ENCODE measurements at places on chromosomes 2 and 18. TPM values are rescaled to one million over a fixed set of nuclear protein-coding genes. Genes with fewer than 3 reads are reported as not detected.

DNA sequence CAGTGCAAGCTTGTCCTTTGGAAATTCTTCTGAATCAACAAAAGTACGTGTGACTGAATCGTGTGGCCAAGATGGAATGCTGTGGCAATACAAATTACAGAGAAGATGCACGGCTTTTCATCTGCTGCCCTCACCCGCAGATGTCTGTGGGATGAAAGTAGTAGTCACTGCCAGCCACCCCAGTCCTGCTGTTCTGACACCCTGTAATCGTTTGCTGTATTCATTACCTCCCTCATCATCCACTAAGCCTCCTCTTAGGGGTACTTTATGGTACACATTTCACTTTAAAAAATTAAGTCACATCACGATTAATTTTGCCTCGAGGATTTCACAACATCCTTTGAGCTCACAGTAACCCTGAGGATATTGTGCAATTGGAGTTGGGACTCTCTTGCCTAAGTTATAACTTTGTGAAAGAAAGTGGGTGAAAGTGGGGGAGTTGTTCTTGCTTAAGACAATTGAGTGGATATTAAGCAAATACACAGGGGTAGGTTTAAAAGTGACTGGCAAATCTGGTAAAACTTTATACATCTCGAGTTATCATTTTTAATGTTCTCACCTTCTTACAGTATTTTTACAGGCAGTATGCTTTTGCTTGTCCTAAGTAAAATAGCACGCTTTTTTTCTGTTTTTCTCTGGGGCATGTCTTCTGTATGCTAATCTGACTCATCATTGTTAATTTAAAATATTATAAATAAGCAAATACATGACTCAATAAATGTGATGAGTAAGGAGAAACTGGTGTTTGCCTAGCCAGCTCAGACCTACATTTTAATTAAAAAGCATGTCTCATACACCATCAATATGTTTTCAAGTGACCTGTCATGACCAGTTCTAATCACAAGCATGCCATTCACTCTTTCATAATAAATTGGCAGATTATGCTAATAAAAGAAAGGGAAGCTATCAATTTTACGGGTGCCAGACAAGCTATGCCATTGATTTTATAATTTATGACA, 680.9 kb downstream of the IRS1 start:
- DNase-seq: no peak
- H3K27ac ChIP-seq: peak overlapping the region; percentile 61
- H3K4me3 ChIP-seq: peak overlapping the region; percentile 16
- no peaks in the 10 kb centered on the region for H3K27me3 ChIP-seq
- H3K36me3 ChIP-seq: no peaks in the 10 kb centered on the region

GRCh38 chr2:217661378-217661777, 341.4 kb downstream of the TNS1 start:
- H3K4me1 ChIP-seq: peaks cover 17% of the 10 kb centered on the region
- H3K36me3 ChIP-seq: no peaks in the 10 kb centered on the region
- no peak for DNase-seq
- H3K27me3 ChIP-seq: no peaks in the 10 kb centered on the region
- H3K27ac ChIP-seq: peak overlapping the region; percentile 47
- no peak overlapping the region for H3K4me3 ChIP-seq

DNA sequence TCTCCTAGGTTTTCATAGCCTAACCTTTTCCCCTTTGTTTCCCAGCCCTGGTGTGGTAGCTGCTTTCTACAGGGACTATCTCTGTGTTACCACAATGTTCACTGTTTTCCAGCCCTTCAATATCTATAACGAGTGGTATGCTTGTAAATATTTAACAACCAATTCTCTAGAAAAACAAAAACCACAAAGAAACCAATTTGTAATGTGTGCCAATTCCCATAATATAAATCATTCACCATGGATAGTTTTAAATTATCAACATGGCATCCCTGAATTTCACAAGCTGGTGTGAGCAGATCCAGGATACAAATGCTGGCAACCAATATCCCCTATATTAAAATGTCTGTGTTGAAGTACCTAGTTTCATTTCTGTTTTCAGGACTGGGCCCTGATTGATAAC, 207.5 kb upstream of the FBXO11 start:
- DNase-seq: no peak
- no peaks in the 10 kb centered on the region for H3K27me3 ChIP-seq
- no peaks in the 10 kb centered on the region for H3K36me3 ChIP-seq
- H3K27ac ChIP-seq: no peak overlapping the region

DNA sequence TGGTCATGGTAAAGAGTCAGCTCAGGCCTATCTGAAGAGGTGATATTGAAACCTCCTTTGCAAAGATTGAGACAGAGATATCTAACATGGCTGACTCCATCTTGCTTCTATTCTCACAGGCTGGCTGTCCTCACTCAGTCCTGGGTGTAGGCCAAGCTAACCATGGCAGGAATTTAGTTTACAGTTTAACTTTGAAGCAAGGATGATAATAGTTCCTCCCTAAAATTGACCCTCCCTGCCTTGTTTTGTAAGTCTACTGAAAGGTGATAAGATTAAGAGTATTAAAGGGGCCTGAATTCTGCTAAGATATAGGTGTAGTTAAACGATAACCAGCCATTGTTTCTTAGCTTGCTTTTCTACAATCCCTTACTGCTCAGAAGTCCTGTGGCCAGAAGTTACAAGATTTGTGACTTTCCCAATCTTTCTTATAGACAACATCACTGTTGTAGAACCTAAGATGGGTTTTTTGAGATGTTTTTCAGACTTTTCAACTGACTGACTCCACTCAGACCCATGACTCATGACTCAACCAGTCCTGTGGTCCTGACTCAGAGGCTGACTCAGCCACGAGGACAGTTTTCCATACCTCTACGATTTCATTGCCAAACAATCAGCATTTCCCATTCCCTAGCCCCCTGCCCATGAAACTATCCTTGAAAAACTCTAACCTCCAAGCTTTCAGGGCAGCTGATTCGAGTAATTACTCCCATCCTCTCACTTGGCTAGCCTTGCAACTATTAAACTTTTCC, 195.7 kb upstream of the SESTD1 start:
- no peaks in the 10 kb centered on the region for H3K4me1 ChIP-seq
- no peaks in the 10 kb centered on the region for H3K36me3 ChIP-seq
- no peak for DNase-seq
- no peak overlapping the region for H3K4me3 ChIP-seq

- DNase-seq: no peak
- no peaks in the 10 kb centered on the region for H3K27me3 ChIP-seq
- no peak overlapping the region for H3K27ac ChIP-seq
- H3K36me3 ChIP-seq: no peaks in the 10 kb centered on the region
- H3K4me1 ChIP-seq: peaks cover 26% of the 10 kb centered on the region
These were observed 15.0 kb downstream of the PPP4R1 start for GRCh38 chr18:9599328-9599727.

DNA sequence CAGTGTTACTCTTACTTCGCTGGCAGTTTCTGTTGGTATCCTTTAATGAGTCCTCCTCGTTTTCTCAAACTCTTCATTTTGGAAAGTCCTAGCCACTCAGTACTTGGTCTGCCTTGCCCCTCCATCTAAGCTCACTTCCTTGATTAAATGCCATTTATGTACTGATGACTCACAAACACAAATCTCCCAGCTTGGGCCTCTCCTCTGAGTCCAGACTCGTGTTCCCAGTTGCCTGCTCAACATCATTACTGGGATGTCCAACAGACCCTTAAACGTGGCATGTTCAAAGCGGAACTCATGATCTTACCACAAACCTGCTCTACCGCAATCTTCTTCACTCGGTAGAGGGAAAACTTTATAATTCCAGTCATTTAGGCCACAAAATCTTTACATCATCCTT, 13.8 kb upstream of the CCDC68 start:
- DNase-seq: no peak
- no peak overlapping the region for H3K27ac ChIP-seq
- no peaks in the 10 kb centered on the region for H3K27me3 ChIP-seq
- H3K4me3 ChIP-seq: no peak overlapping the region

- H3K4me3 ChIP-seq: peak overlapping the region; percentile 98
- peaks cover 14% of the 10 kb centered on the region for H3K36me3 ChIP-seq
- DNase-seq: peak; percentile 93
These were observed 629 bp downstream of the NRBP1 start for GRCh38 chr2:27428978-27429541.

DNA sequence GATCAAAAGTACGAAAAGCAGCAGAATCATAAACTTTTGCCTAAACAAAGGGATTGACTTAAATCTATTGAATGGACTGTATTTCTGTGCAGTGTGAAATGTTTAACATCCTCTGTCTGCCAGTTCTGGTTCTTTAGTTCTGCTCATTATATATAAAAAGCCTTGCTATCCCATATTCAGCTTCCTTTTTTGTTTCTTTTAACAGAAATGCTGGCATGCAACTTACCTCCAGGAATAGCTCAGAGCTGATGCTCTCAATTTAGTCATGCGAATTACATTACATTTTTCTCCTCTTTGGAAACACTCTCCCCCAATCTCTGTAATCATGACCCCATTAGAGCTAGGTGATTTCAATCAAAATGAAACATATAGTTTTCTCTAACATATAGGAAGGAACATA, 73.6 kb downstream of the SPHKAP start:
- no peak overlapping the region for H3K4me3 ChIP-seq
- no peak overlapping the region for H3K27ac ChIP-seq
- no peak for DNase-seq
- H3K36me3 ChIP-seq: no peaks in the 10 kb centered on the region
- H3K4me1 ChIP-seq: no peaks in the 10 kb centered on the region

DNA sequence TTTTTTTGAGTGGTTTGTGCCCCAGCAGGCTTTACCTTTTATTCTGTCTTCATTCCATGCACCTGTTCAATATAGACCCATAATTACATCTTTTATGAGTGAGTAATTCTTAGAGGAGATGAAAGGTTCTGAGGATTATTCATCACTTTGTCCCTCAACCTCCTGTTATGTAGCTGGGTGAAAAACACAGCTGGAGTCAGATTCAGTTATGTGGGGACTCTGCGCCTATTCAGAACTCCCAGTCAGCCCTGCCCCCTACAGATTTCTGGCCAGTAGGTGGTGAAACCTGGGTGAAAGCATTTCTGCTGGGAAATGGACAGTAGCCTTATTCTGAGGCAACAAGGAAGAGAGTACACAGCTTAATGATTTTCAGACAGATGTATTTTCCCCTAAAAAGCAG, 107.8 kb downstream of the MGAT5 start:
- peaks cover 27% of the 10 kb centered on the region for H3K4me1 ChIP-seq
- H3K4me3 ChIP-seq: no peak overlapping the region
- H3K27ac ChIP-seq: no peak overlapping the region
- DNase-seq: no peak
- H3K36me3 ChIP-seq: no peaks in the 10 kb centered on the region
- no peaks in the 10 kb centered on the region for H3K27me3 ChIP-seq

DNA sequence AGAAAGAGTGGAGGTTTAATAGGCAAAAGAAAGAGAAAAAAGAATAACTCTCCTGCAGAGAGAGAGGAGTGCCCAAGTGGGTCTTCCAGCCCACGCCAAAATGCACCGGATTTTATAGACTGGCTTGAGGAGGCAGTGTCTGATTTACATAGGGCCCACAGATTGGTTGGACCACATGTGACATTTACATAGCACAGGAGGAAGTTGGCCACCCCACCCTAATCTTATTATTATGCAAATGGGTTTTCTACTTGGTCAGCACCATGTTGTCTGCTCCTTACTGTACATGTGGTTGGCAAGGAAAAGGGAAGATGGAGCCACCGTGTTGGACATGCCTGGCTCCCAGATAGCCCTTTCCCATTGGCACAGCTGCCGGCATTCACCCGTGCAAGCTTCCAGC, 56.8 kb downstream of the SP110 start:
- peaks cover 16% of the 10 kb centered on the region for H3K36me3 ChIP-seq
- H3K27me3 ChIP-seq: no peaks in the 10 kb centered on the region
- H3K27ac ChIP-seq: no peak overlapping the region
- peaks cover 4% of the 10 kb centered on the region for H3K4me1 ChIP-seq

- no peaks in the 10 kb centered on the region for H3K36me3 ChIP-seq
- peaks cover 8% of the 10 kb centered on the region for H3K4me1 ChIP-seq
- H3K4me3 ChIP-seq: no peak overlapping the region
- H3K27me3 ChIP-seq: no peaks in the 10 kb centered on the region
- no peak for DNase-seq
- no peak overlapping the region for H3K27ac ChIP-seq
These were observed 176.8 kb upstream of the TRIB2 start for GRCh38 chr2:12539776-12540562.

DNA sequence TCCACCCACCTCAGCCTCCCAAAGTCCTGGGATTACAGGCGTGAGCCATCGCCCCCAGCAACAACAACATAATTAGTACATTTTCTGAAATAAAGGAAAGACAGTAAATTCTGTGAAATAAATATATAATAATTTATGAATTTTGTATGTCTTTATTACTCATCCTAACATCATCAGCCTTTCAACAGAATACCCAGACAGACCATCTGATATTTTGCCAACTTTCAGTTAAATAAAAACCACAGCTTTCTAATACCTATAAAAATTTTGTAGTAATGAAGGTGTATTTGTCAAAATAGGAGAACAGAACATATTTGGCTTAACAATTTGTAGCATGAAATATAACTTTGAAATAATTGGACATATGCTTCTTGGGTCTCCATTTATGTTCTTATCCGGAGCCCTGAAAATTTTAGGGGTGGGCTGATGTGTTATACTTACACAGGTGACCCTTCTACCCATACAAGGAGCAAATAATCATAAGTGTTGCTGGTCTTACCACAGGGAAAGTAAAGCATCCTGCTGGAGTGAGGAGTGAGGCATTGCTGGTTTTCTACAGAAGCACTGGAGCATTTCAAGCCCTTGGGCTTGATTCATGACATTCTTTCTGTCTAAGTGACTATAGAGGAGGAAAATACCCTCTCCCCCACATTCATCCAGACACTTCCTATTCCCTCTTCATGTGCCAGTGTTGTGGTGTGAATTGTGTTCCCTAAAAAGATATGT, 99.3 kb downstream of the SPOPL start:
- DNase-seq: no peak
- H3K27ac ChIP-seq: no peak overlapping the region
- H3K27me3 ChIP-seq: no peaks in the 10 kb centered on the region
- H3K36me3 ChIP-seq: peaks cover 8% of the 10 kb centered on the region
- H3K4me1 ChIP-seq: no peaks in the 10 kb centered on the region

- no peaks in the 10 kb centered on the region for H3K36me3 ChIP-seq
- H3K4me1 ChIP-seq: no peaks in the 10 kb centered on the region
- no peak for DNase-seq
- no peaks in the 10 kb centered on the region for H3K27me3 ChIP-seq
- no peak overlapping the region for H3K27ac ChIP-seq
- no peak overlapping the region for H3K4me3 ChIP-seq
These were observed 214.9 kb upstream of the SPRED2 start for GRCh38 chr2:65647249-65647842.

GRCh38 chr2:235506997-235507615, 13.3 kb downstream of the AGAP1 start:
- no peaks in the 10 kb centered on the region for H3K27me3 ChIP-seq
- H3K27ac ChIP-seq: no peak overlapping the region
- H3K4me3 ChIP-seq: no peak overlapping the region

DNA sequence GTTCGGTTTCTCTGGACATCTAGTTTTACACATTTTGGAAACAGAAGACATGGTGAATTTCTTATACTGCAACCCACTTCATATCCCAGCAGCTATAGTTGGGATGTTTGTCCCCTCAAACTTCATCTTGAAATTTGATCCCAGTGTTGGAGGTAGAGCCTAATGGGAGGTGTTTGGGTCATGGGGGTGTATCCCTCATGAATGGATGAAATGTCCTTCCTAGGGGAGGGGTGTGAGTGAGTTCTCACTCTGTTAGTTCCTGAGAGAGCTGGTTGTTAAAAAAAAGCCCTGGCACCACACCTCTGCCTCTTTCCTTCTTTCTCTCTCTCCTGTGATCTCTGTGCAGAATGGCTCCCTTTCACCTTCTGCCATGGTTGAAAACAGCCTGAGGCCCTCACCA, 369.0 kb upstream of the KCNJ3 start:
- no peak for DNase-seq
- H3K27me3 ChIP-seq: no peaks in the 10 kb centered on the region
- H3K36me3 ChIP-seq: no peaks in the 10 kb centered on the region
- H3K4me3 ChIP-seq: no peak overlapping the region
- H3K27ac ChIP-seq: no peak overlapping the region

OR6B3 gene
- total RNA-seq: not detected

IL1B gene
- total RNA-seq: 2.7 TPM
